ENCODE measurements at places on chromosomes 2 and 18.

DNA sequence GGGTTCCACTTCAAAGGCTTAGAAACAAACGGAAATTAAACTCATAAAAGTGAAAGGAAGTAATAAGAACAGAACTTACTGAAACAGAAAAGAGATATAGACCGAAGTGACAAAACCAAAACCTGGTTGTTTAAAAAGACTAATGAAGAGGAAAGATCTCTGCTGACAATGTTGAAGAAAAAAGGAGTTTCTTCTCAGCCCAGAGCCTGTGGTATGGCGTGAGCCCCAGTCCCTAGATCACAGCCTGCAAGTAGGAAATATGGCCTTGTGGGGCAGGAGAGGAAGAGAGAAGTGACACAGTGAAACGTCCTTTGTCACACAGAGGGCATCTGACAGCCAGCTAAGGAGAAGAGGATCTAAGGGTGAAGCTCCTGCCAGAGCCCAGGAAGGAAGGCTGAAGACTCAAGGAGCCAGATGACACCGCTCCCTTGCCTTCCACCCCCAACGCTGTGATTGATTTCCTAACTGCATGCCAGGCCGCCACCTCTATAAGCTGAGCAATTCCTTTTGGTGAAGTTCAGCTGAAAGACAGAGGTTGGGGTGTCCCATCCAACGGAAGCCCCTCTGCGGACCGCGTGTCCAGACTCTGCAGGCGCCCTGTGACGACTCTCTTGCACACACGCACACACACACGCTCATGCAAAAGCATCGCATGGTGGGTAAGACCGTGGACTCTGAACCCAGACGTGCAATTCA, 141.1 kb downstream of the HDAC4 start:
- DNase-seq = no peak

DNA sequence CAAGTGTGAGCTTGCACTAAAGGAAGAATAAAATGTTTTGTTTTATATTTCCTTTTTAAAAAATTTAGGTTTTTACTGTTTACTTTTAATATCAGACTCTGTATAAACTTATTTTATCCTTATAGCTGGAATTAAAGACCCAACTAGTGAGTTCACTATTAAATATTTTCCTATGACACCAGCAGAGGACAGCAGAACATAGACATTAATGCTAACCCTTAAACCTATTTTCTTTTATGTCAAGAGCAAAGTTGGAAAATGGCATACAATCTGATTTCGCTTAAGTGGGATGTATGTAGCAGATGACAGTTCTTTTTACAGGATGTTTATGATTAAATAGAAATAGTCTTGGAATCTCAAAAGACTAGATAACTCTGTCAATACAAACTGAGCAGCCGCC, 188.2 kb upstream of the XIRP2 start:
- no peak for DNase-seq

DNA sequence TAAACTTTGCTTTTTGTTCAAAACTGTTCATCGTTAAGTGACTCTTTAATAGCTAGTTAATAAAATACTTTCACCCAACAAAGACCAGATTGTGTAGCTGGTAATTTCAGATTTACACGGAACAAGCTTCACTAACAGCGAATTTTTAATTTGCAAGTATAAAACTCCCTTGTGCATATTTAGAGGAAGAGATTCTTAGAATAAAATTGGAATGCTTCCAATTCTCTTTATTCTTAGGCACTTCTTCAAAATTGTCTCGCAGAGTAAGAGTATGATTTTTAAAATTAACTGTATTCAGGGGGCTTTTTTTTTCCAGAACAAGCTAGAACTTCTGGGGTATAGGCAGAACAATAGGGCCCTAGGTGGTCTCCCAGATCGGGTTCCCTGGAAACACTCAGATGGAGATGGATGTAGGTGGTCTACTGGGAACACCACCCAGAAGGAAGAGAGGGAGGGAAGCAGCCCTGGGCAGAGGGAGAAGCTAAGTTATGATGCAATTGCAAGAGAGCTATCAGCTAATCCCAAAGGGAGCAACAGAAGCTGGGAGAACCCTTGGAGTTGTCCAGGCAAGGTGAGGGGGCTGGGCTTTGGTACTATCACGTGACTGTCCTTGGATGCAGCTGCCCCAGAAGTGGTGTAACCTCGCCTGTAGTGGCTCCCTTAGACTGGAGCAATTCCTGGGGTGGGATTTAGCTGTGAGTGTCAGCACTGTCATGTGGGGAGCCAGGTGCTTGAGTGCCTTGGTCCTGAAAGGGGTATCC, 151.7 kb upstream of the ASB18 start:
- no peak for DNase-seq

GRCh38 chr18:52822160-52822559, 482.2 kb downstream of the DCC start:
- DNase-seq = no peak

DNA sequence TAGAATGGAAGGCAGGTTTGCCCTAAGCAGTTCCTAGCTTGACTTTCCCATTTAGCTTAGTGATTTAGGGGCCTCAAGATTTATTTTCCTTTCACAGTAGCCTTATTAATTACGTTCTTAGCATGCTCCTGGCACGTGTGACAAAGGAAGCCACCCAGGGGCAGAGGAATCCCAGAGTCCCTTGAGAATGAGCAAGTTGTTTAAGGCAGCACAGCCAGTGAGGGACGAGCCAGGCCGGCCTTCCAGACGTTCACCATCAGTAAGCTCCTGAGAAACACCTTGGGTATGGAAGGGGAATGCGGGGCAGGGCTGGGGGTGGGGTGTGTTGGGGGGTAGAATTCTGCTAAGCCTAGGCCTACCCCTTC, 76.3 kb downstream of the SOWAHC start:
- DNase-seq = no peak

- no peak for DNase-seq
Measured at GRCh38 chr2:241842067-241842415, 16.7 kb downstream of the PDCD1 start.

GRCh38 chr2:108938077-108938710, 50.8 kb downstream of the EDAR start:
- no peak for DNase-seq

DNA sequence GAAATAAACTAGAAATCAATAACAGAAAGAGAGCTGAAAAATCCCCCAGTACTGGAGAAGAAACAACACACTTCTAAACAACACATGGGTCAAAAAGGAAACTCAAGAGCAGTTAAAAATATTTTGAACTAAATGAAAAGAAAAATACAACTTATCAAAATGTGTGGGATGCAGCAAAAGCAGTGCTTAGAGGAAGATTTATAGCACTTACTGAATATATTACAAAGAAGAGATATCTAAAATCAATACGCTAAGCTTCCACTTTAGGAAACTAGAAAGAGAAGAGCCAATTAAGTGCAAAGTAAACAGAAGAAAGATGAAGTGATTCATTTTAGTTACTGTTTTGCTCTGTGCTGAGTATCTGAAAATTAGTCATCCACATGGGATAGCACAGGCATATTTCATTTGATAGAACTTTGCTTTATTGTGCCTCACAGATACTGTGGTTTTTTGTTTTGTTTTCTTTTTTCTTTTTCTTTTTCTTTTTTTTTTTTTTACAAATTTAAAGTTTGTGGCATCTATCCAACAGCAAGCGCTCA, 17.0 kb downstream of the TGFA start:
- DNase-seq = no peak

DNA sequence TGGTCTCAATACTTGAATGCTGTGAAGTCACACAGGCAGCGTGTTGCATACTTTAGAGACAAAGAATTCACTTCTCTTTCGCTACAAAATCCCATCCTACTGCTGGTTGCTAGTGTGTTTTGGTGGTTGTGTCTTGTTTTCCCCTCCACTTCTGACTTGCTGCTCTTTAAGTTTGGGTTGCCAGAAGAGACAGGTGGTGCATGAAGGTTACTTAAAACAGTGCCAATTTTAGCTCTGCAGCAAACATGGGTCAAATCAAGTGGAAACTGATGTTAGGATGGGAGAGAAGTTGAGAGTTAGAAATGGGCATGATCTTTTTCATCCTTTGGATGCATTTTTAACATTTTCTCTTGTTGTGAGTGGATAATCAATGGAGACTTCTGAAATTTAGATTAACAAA, 136.2 kb upstream of the KCNH7 start:
- no peak for DNase-seq

DNA sequence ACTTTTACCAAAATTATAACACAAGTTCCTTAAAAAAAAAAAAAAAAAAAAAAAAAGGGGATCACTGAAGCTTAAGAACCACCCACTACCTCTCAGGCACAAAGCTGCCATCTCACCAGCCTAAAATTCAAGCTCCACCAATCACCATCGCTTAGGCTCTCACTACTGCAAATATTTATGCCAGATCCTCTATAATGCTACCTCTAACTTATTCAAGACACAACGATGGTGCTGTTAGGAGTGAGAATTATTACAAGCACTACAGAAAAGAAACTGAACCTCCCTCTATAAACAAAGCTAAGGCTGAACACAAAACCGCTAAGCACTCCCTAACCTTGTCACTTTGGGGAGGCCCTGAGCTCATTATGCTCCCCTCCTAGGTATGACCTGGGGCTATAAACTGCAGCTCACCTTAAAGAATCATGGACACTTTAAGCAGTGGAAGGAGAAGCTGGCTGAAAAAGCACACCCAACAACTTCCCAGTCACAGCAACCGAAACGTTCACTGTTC, 3.6 kb downstream of the FZD5 start:
- no peak for DNase-seq

- no peak for DNase-seq
Measured at GRCh38 chr2:199309973-199310372, 147.8 kb downstream of the SATB2 start.
